ENCODE measurements at places on chromosomes 7 and 10.

DNA sequence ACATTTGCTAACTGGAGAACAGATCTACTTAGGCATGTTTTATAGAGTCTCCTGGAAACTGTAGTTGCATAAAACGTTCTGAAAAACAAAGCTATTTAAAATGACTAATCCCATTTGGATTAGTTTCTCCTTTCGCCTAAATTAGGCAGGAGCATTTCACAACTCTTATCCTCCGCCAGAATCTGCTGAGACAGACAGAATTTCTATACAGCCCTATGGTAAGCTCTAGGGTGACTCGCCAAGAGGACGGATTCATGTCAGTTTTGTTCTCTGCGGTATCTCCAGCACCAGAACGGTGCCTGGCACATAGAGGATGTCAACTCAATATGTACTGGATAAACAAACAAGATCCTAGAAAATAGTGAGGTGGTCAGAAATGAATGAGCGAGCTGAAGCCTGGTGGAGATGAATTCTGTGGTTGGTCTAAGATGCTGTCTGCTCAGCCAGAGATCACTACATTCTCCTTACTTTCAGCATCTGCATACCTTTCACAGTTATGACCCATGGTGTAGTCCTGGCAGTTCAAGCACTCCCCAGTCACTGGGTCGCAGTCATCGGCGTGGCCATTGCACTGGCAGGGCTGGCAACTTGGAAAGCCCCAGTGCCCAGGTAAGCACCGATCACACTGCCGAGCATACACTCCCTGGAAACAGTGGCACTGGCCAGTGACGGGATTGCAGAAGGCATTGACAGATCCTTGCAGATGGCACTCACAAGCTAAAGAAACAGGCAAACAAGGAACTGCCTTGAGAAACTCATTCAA, 44.0 kb downstream of the LAMB1 start:
- DNase-seq: no peak

DNA sequence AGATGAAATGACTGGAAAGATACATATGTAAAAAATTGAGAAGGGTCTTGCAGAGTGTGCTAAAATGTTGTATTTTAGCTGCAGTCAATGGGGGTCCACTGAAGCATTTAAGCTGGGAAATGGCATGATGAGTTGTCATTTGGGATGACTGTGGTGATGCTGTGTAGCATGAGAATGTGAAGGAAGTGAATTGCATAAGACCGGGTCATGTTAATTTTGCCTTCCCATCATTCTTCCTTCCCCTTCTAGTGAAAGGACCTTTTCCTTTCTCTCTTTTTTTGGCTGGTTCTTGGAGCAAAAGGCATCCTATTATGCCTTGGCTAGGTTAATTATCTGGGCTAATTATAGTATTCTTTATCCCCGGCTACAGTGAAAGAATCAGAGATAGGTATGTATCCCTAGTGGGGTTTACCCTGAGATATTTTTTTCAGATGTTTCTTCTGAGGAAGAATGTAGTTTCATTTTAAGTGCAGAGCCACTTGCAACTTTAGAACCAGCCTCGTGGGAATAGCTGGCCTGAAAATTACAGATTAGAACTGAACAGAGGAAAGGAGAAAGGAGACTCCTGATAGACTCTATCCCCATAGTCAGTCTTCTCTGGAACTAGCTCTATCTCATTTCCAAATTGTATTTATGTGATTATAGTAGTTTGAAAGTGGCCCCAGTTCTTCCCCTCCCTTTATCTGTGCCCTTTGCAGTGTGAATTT, 93.6 kb downstream of the HGF start:
- no peak for DNase-seq

GRCh38 chr7:11082552-11083213, 109.0 kb downstream of the PHF14 start:
- no peak for DNase-seq

- DNase-seq: peak; percentile 15
Observed at GRCh38 chr10:29304264-29304994, 15.6 kb downstream of the LYZL1 start.

- no peak for DNase-seq
Observed at GRCh38 chr10:10053051-10053450, 964.6 kb upstream of the CELF2 start.

DNA sequence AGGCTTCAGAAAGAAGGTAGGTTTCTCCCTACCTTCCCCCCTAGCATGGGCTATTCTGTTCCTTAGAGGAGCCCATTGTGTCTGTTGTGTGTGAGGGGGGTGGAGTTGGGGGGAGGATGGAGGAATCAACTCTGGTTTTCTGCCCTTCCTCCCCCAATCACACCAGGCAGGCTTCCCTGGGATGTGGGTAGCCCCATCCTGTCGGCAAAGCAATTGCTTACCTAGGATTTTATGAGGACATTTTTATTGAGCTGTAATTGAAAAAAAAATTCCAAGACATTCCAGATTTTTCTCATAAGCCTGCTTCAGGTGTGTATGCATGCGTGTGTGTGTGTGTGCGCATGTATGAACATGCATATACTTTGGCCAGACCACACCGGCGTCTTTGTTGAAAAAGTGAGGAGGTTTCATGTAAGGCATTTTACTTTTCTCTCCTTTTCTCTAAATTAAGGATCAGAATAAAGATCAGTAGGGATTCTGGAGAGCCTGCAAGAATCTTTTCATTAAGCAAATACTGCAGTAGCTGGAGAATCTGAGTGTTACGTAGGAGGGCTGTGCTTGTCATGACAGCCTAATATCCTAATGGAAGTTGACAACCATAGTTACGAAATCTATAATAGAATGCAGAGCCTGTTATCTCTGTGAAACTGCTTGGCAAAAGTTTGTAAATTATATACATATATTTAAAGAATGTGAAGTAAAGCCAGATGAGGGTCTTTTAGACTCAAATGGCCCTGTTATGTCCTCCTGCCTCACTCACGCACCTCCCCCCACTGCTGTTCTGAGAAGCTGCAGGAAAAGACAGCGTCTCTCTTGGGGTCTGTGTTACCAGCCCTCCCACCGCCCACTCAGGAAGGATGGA, 27.3 kb upstream of the SAMD8 start:
- DNase-seq: no peak

- DNase-seq: no peak
Observed at GRCh38 chr10:31467791-31468535, 148.9 kb downstream of the ZEB1 start.

DNA sequence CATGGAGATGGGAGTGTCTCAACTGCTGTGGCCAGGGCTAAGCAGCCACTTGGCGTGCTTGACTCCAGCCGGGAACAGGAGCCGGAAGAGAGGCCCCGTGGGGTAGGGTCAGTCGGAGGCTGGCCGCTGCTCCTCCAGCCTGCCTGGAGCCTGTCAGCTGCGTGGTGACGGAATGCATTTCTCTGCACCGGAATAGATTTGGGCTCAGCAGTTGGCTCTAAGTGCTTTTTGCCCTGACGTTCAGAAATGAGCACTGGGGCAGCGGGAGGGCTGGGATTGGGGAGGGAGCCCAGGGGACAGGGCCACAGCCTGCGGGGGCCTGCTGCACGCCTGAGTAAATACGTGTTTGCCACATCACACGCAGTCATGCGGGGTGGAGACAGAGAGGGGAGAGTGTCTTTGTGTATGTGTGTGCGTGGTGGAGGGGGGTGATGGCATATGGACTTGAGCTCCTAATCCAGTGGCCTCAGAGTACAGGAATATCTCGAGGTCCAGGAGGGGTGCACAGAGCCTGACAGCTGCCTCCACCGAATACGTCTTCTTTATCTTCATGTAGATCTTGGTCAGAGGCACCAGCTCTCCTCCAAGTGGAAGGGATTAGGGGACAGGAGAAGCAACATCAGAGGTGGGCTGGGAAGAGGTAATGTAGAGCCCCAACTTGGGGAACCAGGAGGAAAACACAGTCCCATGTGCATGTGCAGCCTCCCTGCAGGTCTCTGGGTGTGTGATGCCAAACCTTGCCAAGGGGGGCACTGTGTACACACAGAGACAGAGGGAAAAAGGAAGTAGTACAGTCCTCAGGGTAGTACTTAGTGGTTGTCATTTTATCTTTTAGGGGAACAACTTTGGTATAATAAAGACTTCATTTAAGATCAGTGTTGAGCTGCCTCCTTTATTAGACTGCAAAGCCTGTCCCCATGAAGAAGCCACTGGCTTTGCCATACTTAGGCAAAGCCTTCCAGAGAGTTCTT, 151.4 kb downstream of the CDH23 start:
- no peak for DNase-seq

GRCh38 chr10:60310740-60311139, 78.9 kb downstream of the ANK3 start:
- DNase-seq: no peak

DNA sequence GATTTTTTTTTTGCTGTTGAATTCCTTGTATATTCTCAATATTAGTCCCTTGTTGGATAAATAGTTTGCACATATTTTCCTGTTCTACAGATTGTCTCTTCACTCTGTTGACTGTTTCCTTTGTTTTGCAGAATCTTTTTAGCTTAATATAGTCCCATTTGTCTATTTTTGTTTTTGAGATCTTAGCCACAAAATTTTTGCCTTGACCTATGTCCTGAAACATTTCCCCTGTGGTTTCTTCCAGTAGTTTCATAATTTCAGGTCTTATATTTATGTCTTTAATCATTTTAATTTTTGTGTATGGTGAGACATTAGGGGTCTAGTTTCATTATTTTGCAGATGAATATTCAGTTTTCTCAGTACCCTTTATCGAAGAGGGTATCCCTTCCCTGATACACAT, 92.7 kb downstream of the LANCL2 start:
- DNase-seq: no peak

DNA sequence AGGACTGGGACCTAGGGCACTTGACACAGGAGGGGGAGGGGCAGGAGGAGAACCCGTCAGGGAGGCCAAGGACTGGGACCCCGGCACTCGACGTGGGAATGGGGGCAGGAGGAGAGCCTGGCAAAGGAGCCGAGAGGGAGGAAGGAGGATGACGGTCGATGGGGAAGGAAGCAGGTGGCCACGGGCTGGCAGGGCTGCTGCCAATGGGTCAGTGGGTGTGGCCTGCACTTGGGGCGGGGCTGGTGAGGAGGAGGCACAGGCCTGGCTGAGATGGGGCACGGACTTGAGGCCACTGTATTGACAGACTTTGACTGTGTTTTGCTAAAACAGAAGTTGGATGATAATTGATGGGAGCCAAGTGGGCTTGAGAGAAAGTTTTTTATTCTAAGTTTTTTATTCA, 68.9 kb downstream of the RBM33 start:
- DNase-seq: no peak

DNA sequence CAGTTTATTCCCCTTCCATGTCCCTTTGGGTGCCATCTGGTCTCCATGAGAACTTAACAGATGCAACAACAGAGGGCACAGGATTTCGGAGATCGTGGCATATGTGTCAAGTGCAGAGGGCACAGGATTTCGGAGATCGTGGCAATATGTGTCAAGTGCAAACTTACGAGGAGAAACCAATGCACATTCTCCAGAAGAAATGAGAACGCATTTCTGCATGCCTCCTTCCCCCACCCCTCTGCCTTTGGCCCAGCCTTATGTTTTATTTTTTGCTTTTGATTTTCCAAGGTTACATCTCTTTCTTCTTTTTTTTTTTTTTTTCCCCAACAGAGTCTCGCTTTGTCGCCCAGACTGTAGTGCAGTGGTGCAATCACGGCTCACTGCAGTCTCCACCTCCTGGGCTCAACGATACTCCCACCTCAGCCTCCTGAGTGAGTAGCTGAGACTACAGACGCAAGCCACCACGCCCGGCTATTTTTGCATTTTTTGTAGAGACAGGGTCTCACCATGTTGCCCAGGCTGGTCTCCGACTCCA, 586 bp upstream of the ANKRD26 start:
- DNase-seq: no peak

- no peak for DNase-seq
Observed at GRCh38 chr10:21487416-21488180, 37.9 kb downstream of the SKIDA1 start.

DNA sequence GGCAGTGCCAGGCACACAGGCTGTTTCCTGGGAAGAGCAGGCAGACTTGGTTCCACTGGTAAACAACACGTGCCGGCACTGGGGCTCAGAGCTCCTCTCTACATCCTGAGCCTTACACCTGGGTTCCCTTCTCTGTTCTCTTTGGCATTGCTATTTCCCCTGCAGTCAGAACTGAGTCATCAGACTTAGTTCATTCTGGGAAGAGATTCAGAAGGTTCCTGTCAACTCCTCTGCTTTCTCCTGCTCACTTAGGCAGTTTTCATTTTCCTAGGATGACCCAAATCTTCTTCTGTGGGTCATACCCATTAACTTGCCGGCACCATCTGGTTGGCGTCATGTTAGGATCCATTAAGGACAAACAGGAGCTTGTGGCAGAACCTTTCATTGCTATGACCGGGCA, 33.4 kb upstream of the LRRC18 start:
- no peak for DNase-seq

DNA sequence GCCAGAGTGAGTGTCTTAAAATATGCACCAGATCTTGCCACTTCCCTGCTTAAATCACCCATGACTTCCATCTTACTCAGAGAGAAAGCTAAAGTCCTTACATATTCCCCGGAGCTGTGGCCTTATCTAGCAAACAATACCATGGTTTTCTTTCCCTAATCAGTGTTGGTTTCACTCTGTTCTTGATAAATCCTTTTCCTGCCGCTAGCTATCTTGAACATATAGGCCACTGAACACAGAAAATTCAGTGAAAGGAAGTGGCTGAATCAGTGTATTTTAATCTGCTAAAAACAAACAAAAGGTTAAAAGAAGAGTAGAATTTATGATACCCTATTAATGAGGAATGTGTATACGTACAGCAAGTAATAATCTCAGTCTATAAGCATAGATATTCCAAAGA, 42.0 kb upstream of the JAZF1 start:
- no peak for DNase-seq

DNA sequence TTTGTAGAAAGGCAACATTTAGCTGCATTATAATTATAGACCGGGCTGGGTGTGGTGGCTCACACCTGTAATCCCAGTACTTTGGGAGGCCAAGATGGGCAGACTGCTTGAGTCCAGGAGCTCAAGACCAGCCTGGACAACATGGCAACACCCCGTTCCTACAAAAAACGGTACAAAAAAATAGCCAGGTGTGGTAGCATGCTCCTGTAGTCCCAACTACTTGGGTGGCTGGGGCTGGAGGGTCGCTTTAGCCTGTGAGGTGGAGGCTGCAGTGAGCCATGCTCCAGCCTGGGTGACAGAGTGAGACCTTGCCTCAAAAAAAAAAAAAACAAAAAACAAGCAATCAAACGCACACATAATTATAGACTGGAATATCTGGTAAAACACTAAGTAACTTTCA, 5.0 kb downstream of the YWHAG start:
- DNase-seq: no peak

GRCh38 chr10:86188796-86189558, 177.6 kb downstream of the GRID1 start:
- DNase-seq: no peak

GRCh38 chr10:71754562-71754961, 18.8 kb downstream of the VSIR start:
- DNase-seq: no peak

- DNase-seq: no peak
Observed at GRCh38 chr10:124935946-124936345, 6.0 kb upstream of the ZRANB1 start.

DNA sequence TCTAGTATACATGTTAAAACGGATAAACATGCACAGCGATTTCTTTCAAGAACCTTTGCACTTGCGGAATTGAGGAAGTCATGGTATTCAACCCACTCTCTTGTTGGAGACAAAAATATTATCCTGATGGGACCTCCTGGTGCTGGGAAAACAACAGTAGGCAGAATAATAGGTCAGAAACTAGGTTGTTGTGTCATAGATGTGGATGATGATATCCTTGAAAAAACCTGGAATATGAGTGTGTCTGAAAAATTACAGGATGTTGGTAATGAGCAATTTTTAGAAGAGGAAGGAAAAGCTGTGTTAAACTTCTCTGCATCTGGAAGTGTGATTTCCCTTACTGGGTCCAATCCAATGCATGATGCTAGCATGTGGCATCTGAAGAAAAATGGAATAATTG, 6.9 kb downstream of the THNSL1 start:
- no peak for DNase-seq

- DNase-seq: no peak
Observed at GRCh38 chr10:122637376-122637775, 62.3 kb downstream of the C10orf120 start.
